Activated T-helper 17 cell treated with anti-CD3 and anti-CD28 coated beads, Interleukin-2, amount 50 U/mL, for 72 hours (primary cell): ENCODE measurements at places on chromosomes 3 and 15. TPM values are rescaled to one million over a fixed set of nuclear protein-coding genes. Genes with fewer than 3 reads are reported as not detected.

GRCh38 chr15:29043736-29044502 is 158.1 kb downstream of the APBA2 start:
- ATAC-seq: no peak

The ZNF280D gene
- total RNA-seq: 18.4 TPM

DNA sequence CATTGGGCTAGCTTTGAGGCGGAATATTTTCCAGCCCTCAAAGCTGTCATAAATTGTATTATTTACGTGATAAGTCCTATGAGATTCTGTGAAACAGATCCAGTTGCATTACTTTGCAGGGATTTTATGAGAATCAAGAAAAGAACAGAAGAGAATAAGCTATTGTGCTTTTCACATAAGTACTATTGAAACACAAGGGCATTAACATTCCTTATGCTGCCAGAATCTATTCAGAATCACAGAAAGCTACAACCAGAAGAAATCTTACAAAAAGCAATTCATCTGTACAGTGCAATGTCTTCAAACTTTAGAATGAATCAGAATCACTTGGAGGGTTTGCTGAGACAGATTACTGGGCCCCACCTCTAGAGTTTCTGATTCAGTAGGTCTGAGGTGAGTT is 10.6 kb upstream of the CACNA1D start:
- no peak for ATAC-seq

- no peak for ATAC-seq
Observed at GRCh38 chr15:89785774-89786140, 9.6 kb downstream of the MESP2 start.

The WWTR1 gene
- total RNA-seq: 2.8 TPM

The CLSTN2 gene
- total RNA-seq: 0.08 TPM

The CKMT1B gene
- 0.32 TPM for total RNA-seq

DNA sequence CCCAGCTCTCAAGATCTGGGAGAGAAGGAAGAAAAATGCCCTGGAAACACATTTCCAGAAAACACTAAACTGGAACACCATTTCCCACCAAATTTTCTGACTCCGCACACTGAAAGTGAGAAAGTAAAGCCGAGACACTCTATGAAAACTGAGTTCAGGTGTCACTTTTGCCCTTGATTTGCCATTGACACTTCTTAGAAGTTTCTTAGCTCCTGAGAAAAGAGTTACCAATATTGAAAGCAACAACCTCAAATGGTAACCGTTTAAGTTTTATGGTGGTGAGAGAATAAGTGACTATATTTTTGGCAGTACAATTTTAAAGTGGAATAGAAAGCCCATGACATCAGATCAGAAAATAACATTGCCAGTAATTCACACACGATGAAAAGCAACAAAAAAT is 39.0 kb downstream of the CD86 start:
- peak; percentile 52 for ATAC-seq

DNA sequence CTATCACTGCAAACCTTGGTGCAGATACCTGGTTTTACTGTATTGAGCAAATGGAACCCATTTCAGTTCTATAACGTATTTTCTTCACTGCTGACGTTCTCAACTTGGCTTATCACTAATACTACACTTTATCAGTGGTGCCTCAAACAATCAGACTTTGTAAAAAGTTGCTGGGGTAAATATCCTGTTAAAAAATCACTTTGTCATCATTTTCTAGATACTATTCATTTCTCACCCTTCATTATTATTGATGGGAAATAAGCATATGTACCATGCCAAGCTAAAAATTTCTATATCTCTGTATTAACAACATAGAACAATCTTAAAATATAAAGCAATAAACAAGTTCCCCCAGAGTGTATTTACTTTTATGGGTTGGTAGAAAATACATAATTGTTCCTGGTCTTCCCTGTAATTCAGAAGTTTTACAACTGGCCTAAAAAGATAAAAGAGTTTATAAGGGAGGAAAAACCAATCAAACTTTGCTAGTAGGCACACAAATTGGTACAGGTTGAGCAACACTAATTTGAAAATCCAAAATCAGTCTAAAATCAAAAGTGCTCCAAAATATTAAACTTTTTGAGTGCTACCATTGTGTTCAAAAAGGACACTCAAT is 33.2 kb downstream of the CIP2A start:
- no peak for ATAC-seq

- ATAC-seq: peak; percentile 69
Observed at GRCh38 chr3:13420831-13421765, 976 bp upstream of the NUP210 start.

- no peak for ATAC-seq
Observed at GRCh38 chr3:2172561-2173171, 74.0 kb downstream of the CNTN4 start.

The DNAH1 gene
- 26.5 TPM for total RNA-seq

The PRSS50 gene
- total RNA-seq: not detected

The PSTPIP1 gene
- 137 TPM for total RNA-seq

DNA sequence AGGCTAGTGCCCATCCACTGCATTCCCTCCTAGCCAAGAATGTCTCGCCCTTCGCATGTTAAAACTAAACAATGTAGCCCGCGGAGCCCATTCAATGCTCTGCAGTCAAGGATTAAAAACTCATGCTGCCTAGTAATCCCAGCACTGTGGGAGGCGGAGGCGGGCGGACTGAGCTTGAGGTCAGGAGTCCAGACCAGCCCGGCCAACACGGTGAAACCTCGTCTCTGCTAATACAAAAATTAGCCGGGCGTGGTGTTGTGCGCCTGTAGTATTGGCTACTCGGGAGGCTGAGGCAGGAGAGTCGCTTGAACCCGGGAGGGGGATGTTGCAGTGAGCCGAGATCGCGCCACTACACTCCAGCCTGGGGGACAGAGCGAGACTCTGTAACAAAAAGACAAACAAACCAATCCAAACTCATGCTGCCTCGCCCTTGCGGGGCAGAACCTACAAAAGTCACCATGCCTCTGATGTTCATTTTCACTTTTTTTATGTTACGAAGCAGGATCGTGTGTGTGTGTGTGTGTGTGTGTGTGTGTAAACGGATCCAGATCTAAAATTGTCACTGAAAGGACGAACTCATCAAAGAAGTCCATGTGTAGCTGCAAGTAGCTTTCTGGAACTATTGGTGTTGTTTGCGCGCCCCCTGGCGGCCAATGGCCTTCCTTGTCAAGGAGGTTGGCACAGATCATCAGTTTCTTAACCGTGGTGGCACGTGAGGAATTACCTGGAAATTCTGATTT is 54.8 kb upstream of the SPESP1 start:
- peak; percentile 79 for ATAC-seq

DNA sequence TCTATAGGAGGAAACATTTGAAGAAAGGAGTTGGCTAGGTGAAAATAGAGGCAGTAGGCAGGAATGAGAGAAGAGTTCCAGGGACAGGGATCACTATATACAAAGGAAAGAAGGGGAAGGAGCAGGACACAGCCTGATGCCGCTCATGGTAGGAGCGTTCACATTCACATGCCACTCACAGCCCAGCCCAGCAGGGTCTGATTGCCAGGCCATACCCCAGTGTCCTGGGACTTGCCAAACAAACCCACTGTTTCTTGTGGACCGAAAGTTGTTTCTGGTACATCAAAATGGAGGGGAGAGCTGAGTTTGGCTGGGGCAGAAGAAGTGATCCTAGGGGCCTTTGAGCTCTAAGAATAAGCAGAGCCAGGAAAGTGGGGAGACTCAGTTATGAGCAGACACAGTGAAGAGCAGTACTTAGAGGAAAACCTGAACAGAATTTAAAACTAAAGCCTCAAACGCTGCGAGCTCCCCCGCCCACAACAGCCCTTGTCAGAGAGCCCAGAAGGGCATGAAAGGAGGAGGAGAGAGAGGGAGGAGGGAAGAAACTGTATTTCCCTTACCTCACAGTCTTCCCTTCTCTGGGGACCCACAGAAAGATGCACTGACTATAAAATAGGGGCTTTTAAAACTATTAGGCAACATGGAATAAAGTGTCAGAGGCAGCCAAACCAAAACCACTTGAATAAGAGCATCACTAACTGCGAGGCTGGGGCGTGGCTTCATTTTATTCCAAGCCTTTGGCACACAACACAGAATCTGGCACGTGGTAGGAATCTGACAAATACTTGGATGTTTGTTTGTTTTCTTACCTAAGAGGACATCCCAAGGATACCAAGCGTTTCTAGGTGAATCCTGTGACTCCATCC is 129.0 kb downstream of the RPL22L1 start:
- ATAC-seq: no peak

The ONECUT1 gene
- not detected for total RNA-seq

The HCLS1 gene
- total RNA-seq: 255 TPM

DNA sequence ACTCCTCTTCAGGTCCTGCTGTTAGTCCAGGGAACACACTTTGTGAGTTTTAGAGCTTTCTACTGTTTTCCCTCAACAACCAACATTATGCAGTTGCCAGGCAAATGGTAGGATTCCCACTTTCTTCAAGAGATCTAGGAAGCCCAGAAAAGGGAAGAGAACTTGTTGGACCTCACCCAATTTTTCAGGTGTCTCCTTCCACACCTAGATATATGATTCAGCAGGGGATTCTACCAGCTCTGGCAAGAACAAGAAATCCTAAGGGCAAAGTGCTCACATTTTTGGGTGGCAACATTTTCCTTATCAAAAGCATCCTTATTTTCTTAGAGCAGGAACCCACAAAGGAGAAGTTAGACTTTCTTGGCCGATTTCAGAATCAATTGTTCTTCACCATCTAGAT is 57.4 kb downstream of the PRICKLE2 start:
- no peak for ATAC-seq

The NDUFB5 gene
- 96.9 TPM for total RNA-seq

- ATAC-seq: no peak
Observed at GRCh38 chr3:99901200-99901926, 83.7 kb downstream of the CMSS1 start.

The PIGX gene
- total RNA-seq: 52.8 TPM

- no peak for ATAC-seq
Observed at GRCh38 chr15:60091157-60091556, 87.0 kb downstream of the FOXB1 start.

The LRRIQ4 gene
- 0.13 TPM for total RNA-seq

- ATAC-seq: peak; percentile 52
Observed at GRCh38 chr3:15794303-15794771, 3.4 kb downstream of the ANKRD28 start.

- no peak for ATAC-seq
Observed at GRCh38 chr15:94298364-94298763, 67.0 kb downstream of the MCTP2 start.

- ATAC-seq: no peak
Observed at GRCh38 chr3:156594219-156594683, 39.3 kb upstream of the SSR3 start.

DNA sequence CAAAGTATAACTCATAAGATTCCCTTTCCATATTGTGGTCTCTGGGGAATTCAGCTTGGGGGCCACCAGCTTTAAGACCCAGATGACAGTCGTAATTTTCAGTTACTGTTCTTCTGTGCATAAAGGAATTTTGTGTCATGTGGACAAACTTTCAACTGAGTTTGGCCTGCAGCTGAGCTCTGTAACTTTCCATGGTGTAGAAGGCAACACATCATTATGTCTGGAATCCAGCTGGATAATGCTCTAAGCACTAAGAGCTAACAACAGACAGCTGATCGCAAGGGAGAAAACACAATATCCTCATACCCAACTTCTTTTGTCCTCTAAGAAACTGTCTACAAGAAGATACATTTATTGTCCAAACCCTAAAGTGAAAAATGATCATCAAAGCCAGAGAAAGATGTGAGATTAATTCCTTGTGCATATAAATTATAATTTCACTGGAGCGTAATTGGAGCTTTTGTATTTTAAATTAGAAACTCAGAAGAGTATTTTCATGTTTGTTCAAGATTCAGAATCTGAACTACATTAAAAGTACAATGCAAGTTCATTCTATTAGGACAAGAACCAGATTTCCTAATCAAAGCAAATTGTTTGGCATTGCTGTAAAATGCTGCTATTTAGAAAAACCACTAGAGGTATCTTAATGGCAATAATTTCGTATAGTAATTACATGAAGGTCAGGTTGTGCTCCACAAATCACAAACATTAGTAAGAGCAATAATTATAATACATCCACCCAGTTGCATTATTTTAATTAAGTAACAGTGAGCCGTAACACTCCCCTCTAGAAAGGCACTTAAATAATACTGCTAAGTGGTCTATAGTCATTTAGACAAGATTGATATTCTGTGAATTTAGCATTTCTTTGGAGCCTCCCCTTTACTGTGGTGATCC is 218.8 kb downstream of the ATP8B4 start:
- ATAC-seq: no peak

DNA sequence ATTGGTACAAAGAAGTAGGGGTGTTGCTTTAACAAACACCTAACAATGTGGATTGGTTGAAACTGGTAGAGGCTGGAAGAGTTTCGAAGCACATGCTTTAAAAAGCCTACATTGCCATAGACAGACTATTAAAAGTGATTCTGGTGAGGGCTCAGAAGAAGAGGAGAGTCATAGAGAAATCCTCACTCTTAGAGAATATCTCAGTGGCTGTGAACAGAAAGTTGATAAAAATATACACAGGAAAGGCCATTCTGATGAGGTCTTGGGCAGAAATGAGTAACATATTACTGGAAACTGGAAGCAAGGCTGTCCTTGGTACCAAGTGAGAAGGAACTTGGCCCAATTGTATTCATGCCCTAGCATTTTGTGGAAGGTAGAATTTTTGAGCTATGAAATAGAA is 173.7 kb upstream of the CRBN start:
- no peak for ATAC-seq

The GPX1 gene
- 221 TPM for total RNA-seq
